ENCODE measurements at places on chromosomes 5 and 9. TPM values are rescaled to one million over a fixed set of nuclear protein-coding genes. Genes with fewer than 3 reads are reported as not detected.

RGS14 gene
- total RNA-seq: 25.1 TPM

QRFP gene
- not detected for total RNA-seq

TCF7 gene
- 4.3 TPM for total RNA-seq

PCDHGA6 gene
- total RNA-seq: 5.9 TPM

CMYA5 gene
- total RNA-seq: 7.3 TPM

ARHGEF37 gene
- 8.5 TPM for total RNA-seq

- DNase-seq: no peak
These were observed 4.6 kb downstream of the PTCH1 start for GRCh38 chr9:95511952-95512708.

- DNase-seq: no peak
These were observed 73.2 kb downstream of the PIK3R1 start for GRCh38 chr5:68288707-68289134.

GRCh38 chr5:141951332-141951781 is 6.6 kb downstream of the PCDH12 start:
- DNase-seq: no peak

DNA sequence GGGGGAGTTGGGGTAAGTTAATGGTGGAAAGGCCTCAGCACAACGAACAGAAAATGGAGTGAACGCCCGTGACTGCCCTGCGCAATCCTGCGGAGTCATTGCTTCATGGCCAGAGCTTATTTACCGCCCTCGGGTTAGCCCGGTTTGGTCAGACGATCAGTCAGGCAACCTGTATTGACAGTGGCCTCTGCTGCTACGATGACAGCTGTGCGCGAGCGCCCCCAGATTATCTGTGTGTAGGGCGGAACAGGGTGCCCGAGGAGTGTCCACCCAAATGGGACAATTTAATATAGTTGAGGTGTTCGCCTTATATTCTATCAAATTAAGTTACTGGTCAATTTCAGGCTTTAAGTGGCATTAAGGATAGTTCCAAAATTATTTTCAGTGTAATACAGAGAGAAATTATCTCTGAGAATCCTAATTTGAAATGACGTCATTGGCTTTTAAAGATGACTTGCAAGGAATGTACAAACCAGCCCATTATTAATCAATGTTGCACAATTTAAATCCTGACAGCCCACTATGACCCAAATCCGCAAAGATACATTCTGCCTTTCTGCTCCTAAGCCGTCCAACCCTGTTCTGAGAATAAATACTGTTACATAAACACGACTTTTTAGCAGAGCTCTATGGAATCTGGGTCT is 879 bp upstream of the UBQLN1 start:
- DNase-seq: peak; percentile 76

DNA sequence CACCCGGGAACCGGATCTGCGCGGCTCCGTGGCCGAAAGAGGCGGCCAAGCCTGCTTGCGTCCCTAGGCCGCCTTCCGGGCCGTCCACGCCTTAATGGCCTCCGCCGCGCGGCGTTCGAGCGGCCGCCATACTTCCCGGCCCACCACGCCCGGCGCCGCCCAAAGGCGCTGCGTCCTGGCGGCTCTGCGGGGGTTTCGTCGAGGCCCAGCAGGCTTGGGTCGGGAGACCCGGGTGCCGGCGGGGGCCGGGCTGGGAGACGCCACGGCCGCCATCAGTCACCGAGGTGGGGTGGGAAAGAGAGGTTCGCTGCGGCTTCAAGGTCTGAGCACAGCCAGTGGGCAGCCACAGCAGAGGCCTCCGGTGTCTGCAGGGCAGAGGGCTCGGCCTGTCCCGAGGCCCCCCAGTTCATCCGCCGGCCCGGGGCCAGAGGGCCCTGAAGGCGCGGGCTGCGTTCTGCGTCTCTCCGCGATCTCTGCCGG is 545.8 kb upstream of the CDH10 start:
- no peak for DNase-seq

- DNase-seq: no peak
These were observed at the start of gene SNCAIP for GRCh38 chr5:122311961-122312590. Gene SNCAIP (plus strand): TSS chr5:122312237. CDS start chr5:122391135, 78,898 bp downstream.

DNA sequence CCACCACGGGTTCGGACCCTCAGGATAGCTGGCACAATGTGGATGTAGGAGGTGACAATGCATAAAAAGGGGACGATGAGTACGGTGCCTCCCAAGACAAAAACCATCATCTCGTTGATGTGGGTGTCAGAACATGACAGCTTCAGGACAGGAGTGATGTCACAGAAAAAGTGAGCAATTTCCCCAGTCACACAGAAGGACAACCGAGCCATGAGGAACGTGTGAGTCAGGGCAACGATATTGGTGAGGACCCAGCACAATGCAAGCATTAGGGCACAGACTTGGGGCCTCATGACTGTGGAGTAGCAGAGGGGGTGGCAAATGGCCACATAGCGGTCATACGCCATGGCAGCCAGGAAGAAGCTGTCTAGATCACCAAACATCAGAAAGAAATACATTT is 491 bp downstream of the OR1N1 start:
- no peak for DNase-seq

DNA sequence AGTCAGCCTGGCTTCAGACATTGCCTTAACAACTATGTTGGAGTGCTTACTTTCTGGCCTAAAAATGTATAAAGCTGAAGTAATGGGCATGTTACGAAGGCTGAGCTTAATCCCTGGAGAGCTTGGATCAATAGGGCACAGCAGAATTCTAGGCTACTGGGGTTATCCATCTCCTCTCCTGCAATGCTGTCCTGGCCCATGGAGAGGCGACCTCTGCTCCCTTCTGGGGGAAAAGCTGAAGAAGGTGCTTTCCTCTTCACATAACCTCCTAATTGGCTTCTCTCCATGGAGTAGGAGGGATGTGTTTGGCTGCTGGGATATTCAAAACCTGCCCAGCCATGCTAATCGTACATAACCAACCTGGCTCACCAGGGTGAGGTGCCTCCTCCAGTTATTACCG is 403.5 kb downstream of the DMRT2 start:
- DNase-seq: no peak

DNA sequence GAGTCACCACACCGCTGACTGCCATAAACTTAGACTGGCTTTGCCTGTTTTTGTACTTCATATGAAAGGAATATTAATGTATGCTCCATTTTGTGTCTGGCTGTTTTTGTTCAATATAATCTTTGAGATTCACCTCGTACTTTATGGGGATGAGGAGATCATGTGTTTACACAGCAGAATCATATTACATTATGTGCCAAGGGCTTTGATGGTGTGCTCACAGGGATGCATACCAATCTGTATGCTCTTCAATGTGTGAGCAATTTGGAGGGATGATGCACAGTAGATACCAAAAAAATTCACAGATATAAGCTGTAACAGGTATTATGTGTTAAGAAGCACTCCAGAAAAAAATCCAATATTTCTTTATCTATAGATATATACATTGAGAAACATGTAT is 113.7 kb downstream of the GABRB2 start:
- no peak for DNase-seq

GRCh38 chr9:89526667-89527066 is 28.8 kb upstream of the SEMA4D start:
- no peak for DNase-seq

- no peak for DNase-seq
These were observed 86.9 kb downstream of the PTPN3 start for GRCh38 chr9:109411069-109411761.

- DNase-seq: no peak
These were observed 248.7 kb upstream of the MAP3K1 start for GRCh38 chr5:56566374-56567249.

GRCh38 chr5:157168286-157168685 is 2.2 kb upstream of the GARIN3 start:
- no peak for DNase-seq

GRCh38 chr9:38181232-38181631 is 112.2 kb upstream of the SHB start:
- DNase-seq: no peak

DNA sequence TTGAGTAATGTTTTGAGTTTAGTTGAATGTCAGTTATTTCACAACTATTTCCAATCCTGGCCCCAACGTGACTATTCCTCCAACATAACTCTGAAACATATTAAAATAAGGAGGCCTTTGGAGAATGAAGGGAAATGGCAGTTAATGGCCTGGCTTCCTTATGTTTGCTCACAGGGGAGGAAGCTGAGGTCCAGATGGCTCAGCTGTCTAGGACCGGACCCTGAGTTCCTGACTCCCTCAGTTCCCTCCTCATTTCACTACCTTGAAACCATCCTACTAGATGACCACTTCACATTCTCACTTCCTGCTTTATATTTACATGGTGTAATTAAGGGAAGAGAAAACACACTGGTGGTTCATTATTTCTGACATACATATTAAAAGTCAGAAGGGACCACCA is 6.6 kb downstream of the OTULINL start:
- no peak for DNase-seq

DNA sequence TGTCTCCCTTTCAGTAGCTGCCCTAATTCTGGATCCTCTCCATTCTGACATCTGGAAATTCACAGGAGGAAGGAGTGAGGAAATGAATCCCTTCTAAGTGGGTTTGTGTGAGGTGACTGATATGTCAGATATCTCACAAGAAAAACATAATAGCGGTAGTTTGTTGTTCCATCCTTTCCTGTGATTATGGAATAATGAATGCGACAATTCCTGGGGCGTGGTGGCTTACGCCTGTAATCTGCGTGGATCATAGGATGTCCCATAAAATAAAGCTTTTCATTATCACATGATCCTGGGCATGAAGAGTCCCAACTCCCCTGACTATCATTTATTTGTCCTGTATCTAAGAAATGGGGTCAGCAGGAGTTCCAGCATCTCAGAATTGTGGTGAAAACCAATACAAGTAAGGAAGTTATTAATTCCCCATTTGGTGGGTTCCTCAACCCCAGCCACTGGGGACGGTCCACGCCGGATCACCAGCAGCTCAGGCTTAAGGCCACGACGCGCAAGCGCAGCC is 375 bp upstream of the C5orf24 start:
- no peak for DNase-seq

DNA sequence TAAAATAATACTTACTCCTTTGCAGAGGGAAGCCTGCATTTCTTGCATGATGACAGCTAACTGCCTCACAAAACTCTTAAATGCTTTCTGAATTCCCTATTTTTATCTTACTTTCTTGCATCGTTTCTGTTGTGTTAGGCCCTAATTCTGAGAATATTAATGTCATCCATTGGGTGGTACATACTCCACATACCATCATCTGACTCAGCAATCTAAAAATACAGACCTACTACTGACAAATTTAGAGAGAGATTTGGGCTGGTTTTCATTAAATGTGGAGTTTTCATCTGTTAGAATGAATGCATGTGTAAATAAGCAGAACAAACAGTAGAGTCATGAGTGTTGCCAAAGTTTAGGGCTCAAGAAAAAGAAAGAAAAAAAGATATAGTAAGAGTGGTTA is 26.5 kb upstream of the KCNN2 start:
- no peak for DNase-seq

DNA sequence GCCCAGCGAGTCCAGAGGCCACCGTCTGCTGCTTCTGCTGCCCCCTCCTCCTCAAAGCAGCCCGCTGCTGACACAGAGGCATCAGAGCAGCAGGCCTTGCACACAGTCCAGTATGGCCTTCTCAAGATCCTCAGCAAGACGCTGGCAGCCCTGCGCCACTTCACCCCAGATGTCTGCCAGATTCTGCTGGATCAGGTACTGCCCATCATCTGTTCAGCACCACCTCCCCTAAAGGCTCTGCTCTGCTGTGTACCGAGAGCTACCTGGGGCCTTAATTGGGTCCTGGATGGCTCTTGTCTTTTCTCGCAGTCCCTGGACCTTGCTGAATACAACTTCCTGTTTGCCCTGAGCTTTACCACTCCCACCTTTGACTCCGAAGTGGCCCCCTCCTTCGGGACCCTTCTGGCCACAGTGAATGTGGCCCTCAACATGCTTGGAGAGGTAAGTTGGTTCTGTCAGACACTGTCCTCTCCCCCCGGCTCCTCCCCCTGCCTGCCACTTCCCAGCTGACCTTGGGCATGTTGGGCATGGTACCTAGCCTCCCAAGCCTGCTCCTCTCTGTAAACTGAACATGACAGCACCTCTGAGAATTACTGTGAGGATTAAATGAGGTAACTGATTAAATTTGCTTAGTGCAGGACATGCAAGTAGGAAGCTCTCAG is 22.7 kb downstream of the SH3GLB2 start:
- DNase-seq: no peak

GRCh38 chr5:54944364-54944763 is 41.0 kb downstream of the ESM1 start:
- DNase-seq: no peak

GRCh38 chr5:109016300-109016699 is 268.6 kb downstream of the FER start:
- no peak for DNase-seq

- no peak for DNase-seq
These were observed 12.6 kb upstream of the SLC12A7 start for GRCh38 chr5:1124205-1125029.

DNA sequence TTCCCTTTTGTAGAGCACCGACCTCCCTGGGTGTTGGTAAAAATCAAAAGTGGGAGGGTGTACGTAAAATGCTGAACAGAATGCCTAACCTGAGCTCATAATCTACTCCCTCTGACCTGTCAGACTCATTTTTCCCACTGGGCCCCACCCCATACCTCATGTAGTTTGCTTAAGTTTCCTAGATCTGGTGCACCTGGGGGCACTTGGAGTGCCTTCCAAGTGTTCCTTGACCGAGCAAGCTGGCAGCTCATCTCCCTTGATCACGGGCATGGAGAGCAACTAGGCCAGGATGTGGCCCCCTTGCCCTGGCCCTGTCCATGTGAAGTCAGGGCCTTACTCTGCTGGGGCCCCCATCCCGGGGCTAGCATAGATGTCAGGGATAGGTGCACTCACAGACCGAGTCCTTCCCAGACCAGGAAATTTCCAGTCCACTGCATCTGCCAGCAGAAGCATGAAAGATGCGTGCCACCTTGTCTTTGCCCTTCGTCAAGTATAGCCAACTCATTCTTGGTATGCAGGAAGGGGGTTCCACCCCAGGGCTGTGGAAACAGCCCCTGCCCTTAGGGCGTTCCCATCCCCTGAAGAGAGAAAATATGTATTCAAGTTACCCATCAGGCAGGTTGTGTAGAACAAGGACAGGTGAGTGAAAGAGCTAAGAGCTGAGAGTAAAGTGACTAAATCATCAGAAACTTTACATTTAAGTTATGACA is 41.9 kb downstream of the SLC22A5 start:
- no peak for DNase-seq

- DNase-seq: no peak
These were observed 42.4 kb downstream of the STX17 start for GRCh38 chr9:99948896-99949295.

DNA sequence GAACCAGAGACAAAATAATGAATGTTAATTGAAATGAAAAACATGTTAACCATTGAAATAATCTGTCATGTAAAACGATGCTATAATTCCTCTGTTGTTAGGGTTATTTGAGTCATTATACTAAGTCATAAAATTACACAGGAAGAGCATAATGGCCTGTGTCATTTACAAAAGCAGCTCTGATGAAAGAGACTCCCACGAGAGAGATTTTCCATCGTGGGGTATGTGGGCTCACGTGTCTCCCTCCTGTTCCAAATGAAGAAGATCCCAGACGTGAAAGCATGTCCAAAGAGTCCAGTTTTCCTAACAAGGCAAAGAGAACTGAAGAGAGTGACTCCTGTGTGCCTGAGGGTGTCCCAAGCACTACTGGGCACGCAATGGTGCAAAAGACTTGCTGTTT is 379.8 kb downstream of the SPOCK1 start:
- DNase-seq: no peak
